GM12892 (cell line): ENCODE measurements at places on chromosomes 2 and 18.

GRCh38 chr2:74821177-74822126 lies 12.5 kb upstream of the HK2 start:
- DNase-seq = no peak

- no peak for DNase-seq
Observed at GRCh38 chr2:207110715-207111114, 55.0 kb downstream of the KLF7 start.

DNA sequence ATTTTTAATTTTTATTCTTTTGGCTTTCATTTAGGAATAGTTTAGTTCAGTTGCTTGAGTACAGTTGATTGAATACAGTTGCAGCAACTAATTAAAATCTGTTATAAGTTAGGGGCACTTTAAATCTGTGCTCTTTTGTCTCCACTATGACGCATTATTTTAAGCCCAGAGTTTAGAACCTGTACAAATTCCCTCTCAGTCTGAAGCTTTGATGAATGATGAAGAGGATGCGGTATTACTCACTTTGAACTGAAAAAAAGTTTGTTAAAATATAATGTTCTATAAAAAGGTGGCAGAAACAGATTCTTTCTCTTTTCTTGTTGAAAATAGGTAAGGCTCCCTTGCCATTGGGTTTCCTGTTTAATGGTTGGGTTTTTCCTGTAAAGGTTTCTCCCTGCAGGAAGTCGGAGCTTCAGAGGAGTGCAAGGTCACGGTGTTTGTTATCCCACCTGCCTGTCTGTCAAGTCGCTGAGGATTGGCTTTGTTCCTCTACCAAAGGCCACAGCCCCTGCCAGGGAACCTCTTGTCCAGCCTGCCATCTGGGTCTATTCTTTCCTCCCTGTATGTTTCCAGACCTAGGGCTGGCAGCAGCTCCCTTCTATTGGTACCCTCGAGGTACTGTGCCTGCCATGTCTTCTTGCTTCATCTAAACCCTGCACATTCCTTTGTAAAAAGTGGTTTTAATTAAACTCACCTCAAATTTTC lies 43.8 kb upstream of the FN1 start:
- no peak for DNase-seq

GRCh38 chr2:9799011-9799596 lies 44.2 kb upstream of the TAF1B start:
- no peak for DNase-seq

- DNase-seq = no peak
Observed at GRCh38 chr2:71749671-71750101, 296.3 kb downstream of the DYSF start.

DNA sequence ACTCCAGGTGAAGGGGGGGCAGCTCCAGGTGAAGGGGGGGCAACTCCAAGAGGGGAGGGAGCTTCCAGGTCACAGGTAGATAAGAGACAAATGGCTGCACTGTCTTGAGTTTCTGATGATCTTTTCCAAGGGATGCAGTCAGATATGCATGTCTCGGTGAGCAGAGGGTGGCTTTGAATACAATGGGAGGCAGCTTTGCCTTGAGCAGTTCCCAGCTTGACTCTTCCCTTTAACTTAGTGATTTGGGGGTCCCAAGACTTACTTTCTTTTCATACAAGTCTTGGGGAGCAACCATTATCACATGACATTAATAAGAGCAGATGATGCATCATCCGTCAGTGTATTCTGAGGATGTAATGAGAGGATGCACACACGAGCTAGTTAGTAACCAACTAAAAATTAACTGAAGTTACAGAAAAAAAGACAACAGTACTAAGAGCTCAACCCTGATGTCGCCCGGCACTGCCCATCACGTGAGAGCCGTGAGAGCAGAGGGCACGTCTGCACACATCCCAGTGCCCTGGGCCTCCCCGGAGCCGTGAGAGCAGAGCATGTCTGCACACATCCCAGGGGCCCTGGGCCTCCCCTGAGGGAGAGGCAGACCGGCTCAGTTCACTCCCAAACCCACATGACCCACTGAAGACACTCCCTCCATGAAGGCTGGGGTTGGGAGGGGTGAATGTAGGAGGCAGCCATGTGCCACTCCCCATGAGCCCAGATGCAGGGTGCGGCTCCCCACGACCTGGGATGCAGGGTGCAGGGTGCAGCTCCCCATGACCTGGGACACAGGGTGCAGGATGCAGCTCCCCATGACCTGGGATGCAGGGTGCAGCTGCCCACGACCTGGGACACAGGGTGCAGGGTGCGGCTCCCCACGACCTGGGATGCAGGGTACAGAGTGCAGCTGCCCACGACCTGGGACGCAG lies 39.4 kb downstream of the PXDN start:
- no peak for DNase-seq

DNA sequence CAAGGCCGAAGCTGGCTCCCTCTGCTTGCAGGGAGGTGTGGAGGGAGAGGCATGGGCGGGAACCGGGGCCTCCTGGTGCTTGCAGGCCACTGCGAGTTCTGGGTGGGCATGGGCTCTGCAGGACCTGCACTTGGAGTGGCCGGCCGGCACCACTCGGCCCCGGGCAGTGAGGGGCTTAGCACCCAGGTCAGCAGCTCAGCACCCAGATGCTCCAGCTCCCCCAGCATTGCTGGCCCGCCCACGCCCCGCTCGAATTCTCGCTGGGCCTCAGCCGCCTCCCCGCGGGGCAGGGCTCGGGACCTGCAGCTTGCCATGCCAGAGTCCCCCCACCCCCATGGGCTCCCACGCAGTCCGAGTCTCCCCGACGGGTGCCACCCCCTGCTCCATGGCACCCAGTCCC lies 176.2 kb upstream of the FAM98A start:
- DNase-seq = no peak

DNA sequence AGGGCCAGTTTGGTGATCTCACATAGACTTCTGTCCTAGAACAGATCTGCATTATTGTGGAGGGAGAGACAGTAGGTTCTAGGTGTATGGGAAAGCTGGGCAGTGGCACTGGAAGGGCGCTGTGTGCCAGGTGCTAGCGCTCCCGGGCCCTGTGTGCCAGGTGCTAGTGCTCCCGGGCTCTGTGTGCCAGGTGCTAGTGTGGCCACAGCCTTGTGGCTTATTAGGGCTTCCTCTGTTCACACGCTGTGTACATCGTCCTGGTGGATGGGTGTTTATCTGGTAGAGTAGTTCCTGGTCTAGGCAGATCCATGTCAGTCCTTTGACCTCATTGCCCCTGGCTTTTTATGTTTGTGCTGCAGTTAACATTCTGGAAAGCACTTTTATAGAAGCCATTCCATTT lies 263.4 kb downstream of the AGAP1 start:
- no peak for DNase-seq

- DNase-seq = no peak
Observed at GRCh38 chr2:128768041-128768440, 449.4 kb upstream of the HS6ST1 start.
